SK-MEL-5 (cell line): ENCODE measurements at places on chromosomes 2 and 18. TPM values are rescaled to one million over a fixed set of nuclear protein-coding genes. Genes with fewer than 3 reads are reported as not detected.
A peak's percentile ranks its signal among the peaks of the same experiment; 100 is the strongest.

RND3 gene
- total RNA-seq: 13.2 and 13.3 TPM in 2 replicates

NUP35 gene
- 23.8 and 31.8 TPM in 2 replicates for total RNA-seq

NXPH2 gene
- total RNA-seq: 0.43 TPM in 1 of 2 replicates, not detected in the other

REG1B gene
- total RNA-seq: not detected in 2 replicates

STARD6 gene
- total RNA-seq: not detected in 2 replicates

HOXD12 gene
- 0.42 TPM in 1 of 2 replicates, not detected in the other for total RNA-seq

L3MBTL4 gene
- total RNA-seq: 2.0 and 2.2 TPM in 2 replicates

ANO7 gene
- total RNA-seq: 0.32 and 0.37 TPM in 2 replicates

PARD3B gene
- 0.27 and 0.37 TPM in 2 replicates for total RNA-seq

TXNDC2 gene
- total RNA-seq: not detected in 2 replicates

CNTNAP5 gene
- total RNA-seq: not detected in 2 replicates

TRIM43 gene
- total RNA-seq: not detected in 2 replicates

HTR2B gene
- total RNA-seq: 0.13 and 1.2 TPM in 2 replicates

B3GNT2 gene
- 33.1 and 34.7 TPM in 2 replicates for total RNA-seq

GRCh38 chr2:96683307-96683706, 40.7 kb downstream of the FER1L5 start:
- no peak for DNase-seq

GRCh38 chr2:173868406-173868805, 96.8 kb downstream of the SP3 start:
- DNase-seq: no peak

DNA sequence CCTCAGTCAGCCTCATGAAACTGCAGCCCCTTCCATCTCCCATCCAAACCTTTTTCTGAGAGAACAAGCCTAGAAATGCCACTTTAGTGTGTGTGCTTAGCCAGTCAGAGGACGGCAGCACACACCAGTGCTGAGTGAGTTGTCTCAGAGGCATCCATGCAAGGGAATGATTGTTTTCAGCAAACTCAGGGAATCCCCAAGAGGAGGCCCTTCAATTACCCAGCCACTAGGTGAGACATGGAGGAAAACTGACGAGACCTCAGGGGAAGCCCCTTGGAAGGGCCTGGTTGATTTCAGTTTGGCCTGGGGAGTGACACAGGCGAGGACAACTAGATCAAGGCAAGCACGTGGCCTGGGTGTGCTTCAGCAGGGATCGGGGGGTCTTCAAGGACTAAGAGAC, 49.7 kb downstream of the APOB start:
- no peak for DNase-seq

GRCh38 chr18:48605408-48605845, 66.6 kb downstream of the CTIF start:
- DNase-seq: peak; percentile 64

DNA sequence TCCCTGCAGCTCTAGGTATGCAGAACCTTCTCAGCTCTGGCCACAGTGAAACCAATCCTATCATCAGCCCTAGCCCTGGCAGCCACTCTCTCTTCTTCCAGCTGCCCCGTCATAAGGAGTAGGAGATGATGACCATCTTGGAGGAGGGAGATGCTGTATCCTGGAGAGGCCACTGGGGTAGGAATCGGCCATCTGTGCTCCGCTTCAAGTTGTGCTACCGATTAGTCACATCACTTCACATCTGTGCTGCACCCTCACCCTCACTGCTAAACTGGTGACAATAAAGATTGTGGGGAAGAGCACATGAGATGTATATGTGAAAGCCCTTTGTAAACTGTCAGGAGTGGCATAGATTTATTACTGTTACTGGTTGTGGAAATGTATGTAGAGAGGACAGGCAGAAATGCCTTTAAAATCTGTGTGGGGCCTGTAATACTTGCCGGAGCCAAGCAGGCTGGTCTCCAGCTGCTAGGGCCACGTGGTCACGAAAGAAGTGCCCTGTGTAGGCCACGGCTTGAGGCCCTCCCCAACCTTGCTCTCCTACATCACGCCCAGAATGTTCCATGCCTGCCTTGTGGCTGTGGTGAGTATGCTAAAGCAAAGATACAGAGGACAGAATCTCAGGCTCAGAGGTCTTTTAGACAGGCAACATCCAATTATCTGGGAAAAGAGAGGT, 236.8 kb downstream of the CLIP4 start:
- no peak for DNase-seq

- DNase-seq: no peak
Measured at GRCh38 chr2:154960802-154961583, 262.5 kb downstream of the KCNJ3 start.

DNA sequence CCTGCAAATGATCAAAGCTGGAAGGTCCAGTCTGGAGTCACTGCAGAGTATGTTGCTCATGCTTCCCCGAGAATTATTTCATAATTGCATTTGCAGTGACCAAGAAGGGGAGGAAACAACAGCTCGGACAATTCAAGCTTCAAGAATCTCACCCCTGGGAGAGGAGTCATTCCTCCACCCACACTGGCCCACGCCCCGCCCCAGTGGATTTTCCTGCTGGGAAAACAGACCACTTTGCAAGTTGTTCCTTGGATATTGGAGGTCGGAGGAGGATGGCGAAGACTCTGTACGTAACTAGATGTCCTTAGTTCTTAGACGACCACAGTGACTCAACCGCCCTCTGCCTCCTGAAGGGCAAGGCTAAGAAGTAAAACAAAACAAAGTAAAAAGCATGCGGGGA, 159.4 kb downstream of the TPO start:
- no peak for DNase-seq

DNA sequence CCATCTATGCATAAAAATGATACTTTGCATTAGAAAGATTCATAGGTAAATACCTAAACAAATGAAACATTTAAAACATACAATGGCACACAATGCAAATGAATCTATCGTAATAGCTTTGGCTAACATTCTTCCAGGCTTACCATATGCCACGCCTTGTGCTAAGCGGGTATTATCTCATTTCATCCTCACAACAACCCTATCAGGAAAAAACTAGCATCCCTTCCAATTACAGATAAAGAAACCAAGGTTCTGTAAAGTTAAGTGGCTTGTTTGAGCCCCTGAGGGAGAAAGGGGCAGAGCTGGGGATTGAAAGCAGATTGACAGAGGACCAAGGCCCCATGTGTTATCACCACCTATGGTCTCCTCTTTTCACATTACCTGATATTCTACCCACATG, 145.4 kb upstream of the ETAA1 start:
- no peak for DNase-seq

GRCh38 chr18:35264409-35264808, 23.6 kb downstream of the ZNF397 start:
- no peak for DNase-seq

DNA sequence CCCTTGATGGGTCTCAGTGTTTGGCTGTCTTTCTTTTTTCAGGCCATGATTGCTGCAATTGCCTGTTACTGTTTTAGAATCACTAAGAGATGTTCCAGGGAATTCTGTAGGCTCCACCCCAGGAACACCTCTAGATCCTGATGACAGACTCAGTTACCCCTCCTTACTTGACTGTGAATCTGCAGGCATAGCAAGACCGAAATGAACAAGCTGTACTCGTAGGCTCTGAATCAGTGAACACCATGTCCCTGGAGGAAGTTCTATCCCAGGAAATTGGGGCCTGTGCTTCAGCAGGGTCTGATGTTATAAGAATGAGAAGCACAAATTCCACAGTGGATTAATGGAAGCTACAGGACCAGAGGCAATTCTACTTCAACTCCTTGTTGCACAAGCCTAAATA, 148.6 kb downstream of the COPS8 start:
- no peak for DNase-seq

GRCh38 chr2:219119422-219120043, 41.1 kb downstream of the NHEJ1 start:
- peak; percentile 71 for DNase-seq

- no peak for DNase-seq
Measured at GRCh38 chr2:218405746-218406208, 6.1 kb downstream of the CTDSP1 start.

DNA sequence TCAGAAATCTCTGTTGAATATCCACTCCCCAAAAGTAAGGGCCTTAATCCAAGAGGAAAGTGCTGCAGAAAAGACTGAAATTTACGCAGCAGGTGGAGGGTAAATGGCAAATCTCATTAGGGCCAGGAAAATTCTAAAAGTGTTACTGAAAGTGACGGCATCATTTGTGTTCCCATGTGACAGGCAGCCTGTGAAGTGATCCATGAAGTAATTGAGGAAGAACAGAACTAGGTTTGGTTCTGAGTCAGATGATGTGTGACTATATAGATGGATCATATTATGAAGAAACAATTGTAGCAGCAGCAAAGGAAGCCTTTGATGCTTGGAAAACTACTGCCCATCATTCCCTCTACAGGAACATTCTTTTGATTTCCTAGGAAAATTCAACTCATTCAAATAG, 401.2 kb downstream of the TGIF1 start:
- peak; percentile 84 for DNase-seq

DNA sequence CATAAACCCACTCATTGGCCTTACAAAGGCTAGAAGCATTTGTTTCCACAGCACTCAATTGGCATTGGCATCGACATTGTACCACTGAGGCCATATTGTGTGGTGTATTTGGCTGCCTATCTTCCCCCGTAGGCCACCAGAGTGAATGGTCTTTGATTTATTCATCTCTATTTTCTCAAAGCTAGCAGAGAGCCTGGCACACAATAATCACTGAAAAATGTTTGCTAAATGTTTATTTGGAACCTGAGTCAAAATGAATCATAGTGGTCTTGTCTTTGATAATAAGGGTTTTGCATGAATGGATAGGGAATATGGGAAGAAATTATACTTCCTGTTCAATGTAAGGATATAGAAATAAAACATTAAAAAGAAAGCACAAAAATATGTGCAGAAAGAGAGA, 107.3 kb upstream of the SLC8A1 start:
- no peak for DNase-seq

DNA sequence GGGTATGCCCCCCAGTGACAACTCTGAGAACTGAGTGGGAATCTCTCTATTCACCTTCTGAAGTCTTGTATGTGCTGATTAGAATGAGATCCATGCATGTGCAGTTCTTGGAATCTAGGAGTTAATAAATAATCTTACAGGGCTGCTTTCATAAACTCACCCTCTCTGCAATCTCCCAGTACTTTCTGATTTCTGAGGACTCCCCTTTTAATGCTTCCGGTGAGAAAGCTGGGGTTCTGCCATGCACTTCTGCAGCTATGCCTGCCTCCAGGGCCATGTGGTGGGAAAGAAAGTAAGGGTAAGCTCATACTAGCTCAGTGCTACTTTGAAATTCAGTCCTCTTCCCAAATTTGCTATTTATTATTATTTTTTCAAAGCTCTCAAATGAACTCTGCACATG, 432.9 kb downstream of the MTX2 start:
- no peak for DNase-seq

DNA sequence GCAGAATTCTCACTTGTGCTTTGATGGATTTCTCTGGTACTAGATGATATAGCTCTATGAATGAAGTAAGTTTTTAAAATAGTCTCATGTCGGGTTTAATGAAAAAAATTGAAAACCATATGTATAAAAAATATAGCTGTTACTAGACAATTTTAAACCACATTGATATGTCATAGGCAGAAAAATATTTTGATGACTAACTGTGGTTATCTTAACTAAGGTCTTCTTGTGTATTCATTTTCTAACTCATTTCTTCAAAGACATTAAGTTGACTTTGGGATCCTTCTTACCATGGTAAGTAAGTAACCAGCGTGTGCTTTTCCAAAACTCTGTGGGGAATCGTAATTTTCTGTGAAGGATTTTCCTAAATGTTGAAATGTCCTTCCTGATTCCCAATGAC, 160.9 kb upstream of the COL3A1 start:
- DNase-seq: no peak

- no peak for DNase-seq
Measured at GRCh38 chr2:181853696-181854095, 37.8 kb upstream of the ITPRID2 start.

GRCh38 chr2:289362-290089, 1.6 kb upstream of the ALKAL2 start:
- peak; percentile 10 for DNase-seq

- no peak for DNase-seq
Measured at GRCh38 chr2:190408538-190409271, 550 bp downstream of the MFSD6 start.

- DNase-seq: peak; percentile 69
Measured at GRCh38 chr18:61502472-61502871, 169.2 kb downstream of the CDH20 start.

DNA sequence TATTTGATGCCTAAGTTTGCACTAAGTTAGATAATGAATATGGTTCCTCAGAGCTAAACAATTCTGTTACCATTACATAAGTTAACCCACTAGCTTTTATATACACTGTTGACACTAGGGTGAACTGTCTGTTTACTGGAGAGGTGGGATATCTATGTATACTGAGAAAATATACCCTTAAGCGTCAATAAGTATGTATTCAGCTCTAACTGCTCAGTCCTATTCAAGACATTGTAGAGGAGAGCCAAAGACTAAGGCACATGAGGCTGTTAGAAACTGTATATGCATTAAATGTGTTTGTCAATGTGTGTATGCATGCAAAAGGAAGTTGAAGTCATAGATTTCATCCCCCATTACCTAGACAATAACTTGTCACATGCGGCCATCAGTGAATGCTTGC, 710.0 kb downstream of the TDRD15 start:
- DNase-seq: no peak

DNA sequence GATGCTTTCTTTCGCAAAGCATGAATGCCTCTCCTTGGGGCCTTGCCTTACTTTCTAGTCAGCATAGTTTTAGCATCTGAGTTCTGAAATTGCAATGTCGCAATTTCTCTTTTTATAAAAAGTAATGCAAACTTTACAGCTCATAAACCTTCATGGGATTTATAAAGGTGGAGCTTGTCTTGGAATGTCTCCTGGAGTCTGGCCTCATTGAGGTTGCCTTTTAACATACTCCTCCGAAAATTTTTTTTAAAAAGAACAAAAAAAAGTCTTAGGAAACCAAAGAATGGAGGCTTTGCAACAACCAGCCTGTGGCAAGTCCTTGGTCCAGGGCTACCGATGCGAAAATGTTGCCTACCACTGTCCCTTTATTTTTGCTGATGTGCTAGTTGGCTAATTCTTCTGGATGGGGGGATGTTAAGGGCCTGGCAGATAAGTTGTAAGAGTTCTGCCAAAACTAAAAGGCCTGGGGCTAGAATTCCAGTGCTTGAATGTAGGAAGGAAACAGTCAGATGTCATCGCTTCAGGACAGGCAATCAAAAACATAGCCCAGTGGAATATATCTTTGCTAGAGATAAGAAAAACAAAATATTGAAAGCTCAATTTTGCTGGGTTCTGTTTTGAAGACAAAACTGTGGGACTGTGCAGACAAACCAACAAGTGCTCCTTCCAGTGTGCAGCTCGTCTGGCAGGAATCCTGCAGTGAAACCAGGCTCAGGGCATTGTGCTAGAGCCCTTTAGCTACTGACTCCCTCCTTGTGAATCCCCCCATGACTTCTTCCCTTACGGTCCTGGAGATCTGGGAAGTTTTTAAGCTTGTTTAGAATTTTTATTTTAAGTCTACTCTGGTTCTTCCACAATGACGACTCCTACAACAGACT, 213.0 kb downstream of the PIEZO2 start:
- DNase-seq: no peak

- DNase-seq: no peak
Measured at GRCh38 chr2:83115606-83116005, 1343.5 kb downstream of the SUCLG1 start.

DNA sequence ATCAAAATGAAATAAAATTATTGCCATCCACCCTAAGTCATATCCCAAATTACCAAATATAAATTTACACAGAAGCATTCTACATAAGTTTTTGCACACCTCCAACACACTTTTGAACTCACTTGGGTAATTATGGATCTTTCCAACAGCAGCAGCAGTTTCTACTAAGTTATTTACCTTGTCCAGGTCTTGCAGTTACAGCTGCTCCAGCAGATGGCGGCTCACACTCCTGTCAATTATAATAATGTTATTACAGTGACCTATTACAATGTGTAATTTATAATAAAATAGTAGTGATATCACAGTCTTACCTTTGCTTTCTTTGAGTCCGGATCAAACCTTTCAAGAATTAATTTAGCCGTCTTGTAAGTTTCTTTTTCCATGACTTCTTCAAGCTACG, 37.9 kb downstream of the LNPK start:
- DNase-seq: peak; percentile 22
